Caki2 (cell line): ENCODE measurements at places on chromosomes 1 and 21. TPM values are rescaled to one million over a fixed set of nuclear protein-coding genes. Genes with fewer than 3 reads are reported as not detected.

- no peak for DNase-seq
Observed at GRCh38 chr1:99606306-99606705, 39.6 kb upstream of the PALMD start.

The C1orf53 gene
- total RNA-seq = 3.9 and 14.0 TPM in 2 replicates

GRCh38 chr1:161335796-161336195 lies 21.6 kb downstream of the SDHC start:
- DNase-seq = no peak

The A3GALT2 gene
- not detected in 2 replicates for total RNA-seq

The ANGPTL1 gene
- total RNA-seq = not detected in 2 replicates

The SNAPIN gene
- 76.2 and 78.5 TPM in 2 replicates for total RNA-seq

- no peak for DNase-seq
Observed at GRCh38 chr1:167330601-167331293, 110.1 kb downstream of the POU2F1 start.

GRCh38 chr1:43321331-43321891 lies 16.2 kb upstream of the MPL start:
- DNase-seq = no peak
